ENCODE measurements at places on chromosomes 12 and 14.
A peak's percentile ranks its signal among the peaks of the same experiment; 100 is the strongest.

GRCh38 chr12:91637789-91638624 is 455.4 kb upstream of the DCN start:
- no peak for DNase-seq

DNA sequence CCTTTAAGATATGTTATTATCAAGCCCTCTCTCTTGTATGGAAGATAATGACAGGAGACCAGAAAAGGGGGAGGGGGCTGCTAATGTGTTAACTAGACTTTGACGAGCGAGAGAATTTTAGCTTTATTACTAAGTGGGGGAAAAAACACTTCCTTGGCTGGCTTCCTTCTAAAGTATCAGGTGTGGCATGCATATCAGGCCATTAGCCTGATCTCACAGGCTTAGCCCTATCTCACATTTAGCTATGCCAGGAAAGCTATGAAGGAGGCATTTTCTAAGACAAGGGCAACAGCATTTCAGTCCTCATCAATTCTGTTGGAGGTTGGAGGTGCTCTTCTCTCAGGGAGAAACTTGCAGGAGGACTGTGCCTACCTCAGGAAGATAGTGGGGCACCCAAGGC is 9.9 kb downstream of the SSPN start:
- DNase-seq: no peak

- no peak for DNase-seq
These were observed 104.0 kb downstream of the MNAT1 start for GRCh38 chr14:60838601-60839000.

DNA sequence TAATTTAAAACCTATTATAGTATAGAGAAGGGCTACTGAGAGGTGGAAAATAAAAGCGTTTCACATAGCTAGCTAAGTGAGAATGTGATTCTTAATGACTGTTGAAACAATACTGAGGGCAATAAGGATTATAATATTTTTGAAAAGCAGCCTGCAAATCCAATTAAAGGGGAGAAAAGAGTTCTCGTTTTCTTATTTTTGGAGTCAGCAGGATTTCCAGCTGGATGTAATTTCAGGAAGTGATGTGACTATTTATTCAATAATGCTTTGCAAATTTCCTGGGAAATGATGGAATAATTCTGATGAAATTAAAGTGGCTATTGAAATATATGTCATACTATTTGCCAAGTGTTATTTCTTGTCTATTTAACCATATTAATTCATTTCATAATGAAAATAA is 279.1 kb downstream of the AEBP2 start:
- DNase-seq: no peak

GRCh38 chr12:64029013-64029857 is 184.7 kb downstream of the SRGAP1 start:
- peak; percentile 22 for DNase-seq

GRCh38 chr14:61478971-61479473 is 157.6 kb downstream of the PRKCH start:
- DNase-seq: no peak

- peak; percentile 8 for DNase-seq
These were observed 105.8 kb downstream of the PAH start for GRCh38 chr12:102811110-102811737.

DNA sequence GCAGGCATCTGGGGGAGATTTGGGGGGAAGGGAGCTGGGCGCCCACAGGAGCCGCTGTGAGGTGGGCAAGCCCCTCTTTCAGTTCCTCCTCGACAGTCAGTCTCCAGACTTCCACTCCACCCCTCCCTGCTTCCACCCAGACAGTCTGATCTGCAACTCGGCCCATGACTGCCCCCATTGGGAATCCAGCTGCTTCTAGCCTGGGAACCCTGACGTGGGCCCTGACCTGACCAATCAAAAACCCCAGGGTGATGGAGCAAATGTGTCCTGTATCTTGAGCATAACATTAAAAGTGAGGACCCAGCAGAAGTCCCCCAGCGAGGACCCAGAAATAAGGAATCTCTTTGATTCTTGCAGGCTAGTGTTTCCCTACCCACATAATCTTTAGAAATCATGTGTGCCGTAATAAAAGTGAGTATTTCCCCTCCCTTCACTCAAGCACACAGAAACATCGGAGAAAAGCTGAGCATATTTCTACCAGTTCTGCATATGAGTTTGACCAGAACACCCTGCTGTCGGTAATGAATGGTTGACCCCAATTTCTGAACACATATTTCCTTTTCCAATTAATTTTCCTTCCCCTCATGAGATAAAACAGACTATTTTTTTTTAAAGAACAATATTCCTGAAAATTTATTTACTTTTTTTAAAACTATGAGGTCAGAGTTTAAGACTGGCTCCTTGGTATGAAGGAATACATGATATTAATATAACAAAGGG is 6.4 kb downstream of the SSH1 start:
- DNase-seq: peak; percentile 86

GRCh38 chr12:622416-622815 is 40.8 kb downstream of the NINJ2 start:
- no peak for DNase-seq

DNA sequence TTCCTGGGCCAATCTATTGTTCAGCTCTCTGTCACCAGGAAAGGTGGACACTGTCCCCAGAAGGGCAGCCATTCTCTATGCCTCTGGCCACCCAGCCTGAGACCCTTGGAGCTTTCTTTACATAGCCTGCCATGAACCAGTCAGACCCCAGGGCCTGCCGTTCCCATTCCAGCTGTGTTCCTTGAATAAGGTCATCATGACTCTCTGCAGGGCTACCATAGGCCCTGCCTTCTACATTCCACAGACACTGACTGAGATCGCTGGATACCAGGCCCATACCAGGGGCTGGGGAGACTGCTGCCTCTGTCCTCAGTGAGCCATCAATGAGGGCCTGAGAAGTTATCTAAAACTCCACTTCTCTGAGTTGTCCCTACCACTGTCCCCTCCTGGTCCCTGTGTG is 75.5 kb downstream of the SYNE3 start:
- DNase-seq: no peak

GRCh38 chr12:131378176-131378842 is 332.6 kb upstream of the SFSWAP start:
- no peak for DNase-seq

- peak; percentile 59 for DNase-seq
These were observed 552 bp downstream of the TAPBPL start for GRCh38 chr12:6452245-6452943.

DNA sequence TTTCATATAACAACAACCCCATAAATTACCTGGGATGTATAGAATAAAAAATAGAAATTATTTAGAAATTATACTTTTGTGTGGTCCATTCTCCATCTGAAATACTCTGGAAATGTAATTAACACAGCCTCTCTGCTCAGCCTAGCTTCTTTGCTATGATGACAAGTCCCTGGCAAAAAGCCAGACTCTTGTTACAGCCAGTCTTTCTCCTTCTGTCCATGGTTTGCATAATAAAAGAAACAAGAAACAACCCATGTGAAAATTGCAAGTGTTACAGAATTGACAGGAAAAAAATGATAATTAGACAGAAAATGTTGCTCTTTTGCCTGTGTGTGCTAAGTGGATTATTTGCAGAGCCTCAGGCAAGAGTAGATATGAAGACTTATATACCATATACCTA is 61.3 kb downstream of the C12orf50 start:
- peak; percentile 35 for DNase-seq

- DNase-seq: no peak
These were observed 42.9 kb upstream of the SINHCAF start for GRCh38 chr12:31368666-31369361.

GRCh38 chr14:74647061-74647677 is 35.1 kb upstream of the LTBP2 start:
- DNase-seq: no peak

- no peak for DNase-seq
These were observed 368.0 kb downstream of the C12orf50 start for GRCh38 chr12:87660987-87661774.

DNA sequence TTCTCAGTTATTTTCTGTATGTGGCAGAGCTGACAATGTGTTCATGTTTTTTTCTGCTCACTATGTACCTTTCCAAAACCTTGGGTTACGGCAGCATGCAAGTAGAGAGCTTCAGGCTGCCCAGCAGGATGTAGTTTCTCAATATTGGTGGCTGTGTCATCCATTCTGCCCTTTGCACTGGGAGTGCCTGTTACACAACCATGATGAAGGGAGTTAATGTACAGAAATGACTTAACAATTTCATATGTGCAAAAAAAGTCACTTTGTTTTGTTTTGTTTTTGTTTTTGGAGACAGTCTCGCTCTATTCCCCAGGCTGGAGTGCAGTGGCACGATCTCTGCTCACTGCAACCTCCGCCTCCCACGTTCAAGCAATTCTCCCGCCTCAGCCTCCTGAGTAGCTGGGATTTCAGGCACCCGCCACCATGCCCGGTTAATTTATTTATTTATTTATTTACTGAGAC is 6.1 kb upstream of the CNIH1 start:
- DNase-seq: no peak

GRCh38 chr12:22481547-22482104 is 62.7 kb downstream of the C2CD5 start:
- DNase-seq: no peak

GRCh38 chr12:123387508-123388176 is 3.7 kb downstream of the KMT5A start:
- DNase-seq: no peak

DNA sequence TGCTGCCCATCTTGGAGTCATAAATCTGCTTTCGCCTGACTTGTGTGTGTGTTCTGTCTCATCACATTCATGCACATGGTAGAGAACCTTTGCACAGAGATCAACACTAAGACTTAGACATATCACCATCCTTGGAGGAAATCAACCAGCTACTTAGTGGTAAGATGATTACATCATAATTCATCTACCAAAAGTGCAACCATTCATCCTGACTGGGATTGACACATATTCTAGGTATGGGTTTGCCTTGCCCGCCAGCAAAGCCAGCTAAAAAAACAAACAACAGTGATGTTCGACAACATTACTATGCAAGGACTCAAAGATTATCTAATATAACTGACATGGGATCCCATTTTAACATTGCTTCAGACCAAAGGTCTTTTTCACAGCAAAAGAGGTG is 228.7 kb downstream of the NUAK1 start:
- DNase-seq: no peak

GRCh38 chr12:117499759-117500485 is 138.5 kb upstream of the NOS1 start:
- no peak for DNase-seq

- no peak for DNase-seq
These were observed 84.6 kb downstream of the SLC38A6 start for GRCh38 chr14:61065656-61066055.

- DNase-seq: no peak
These were observed 559 bp upstream of the LMBR1L start for GRCh38 chr12:49111206-49111605.

GRCh38 chr12:100721169-100721568 is 73.4 kb upstream of the ANO4 start:
- DNase-seq: peak; percentile 40

DNA sequence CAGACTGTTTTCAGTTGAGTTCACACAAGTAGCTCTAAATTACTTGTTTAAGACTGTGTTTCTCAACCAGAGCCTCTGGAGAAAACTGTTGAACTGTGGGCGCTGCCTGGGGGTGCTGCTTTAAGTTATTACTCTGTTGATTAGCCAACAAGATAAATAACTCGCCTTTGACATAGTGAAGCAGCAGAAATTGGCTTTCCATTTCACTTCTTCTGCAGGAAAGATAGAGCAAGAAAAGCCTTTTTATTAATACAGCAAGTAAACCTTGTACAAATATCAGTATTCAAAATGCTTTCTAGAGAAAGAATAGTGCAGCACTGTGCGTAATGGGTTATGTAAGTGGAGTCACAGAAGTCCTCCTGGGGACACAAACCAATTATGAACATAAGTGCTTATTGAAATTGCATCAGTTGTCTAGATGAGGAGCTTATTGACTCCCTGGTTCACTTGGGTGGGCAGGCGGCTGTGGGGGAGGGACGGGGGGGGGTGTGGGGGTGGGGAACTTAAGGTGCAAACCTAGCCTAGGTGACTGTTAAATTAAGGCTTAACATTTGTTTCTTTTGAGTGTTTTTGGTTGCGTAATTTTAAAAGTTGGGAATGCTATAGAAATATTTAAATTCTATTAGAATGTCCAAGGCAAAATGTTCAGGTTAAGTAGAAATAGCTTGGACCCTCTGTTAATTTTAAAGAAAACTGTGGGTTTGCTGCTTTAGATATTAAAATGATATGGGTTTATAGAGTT is 6.3 kb downstream of the FRS2 start:
- DNase-seq: no peak

GRCh38 chr12:4261655-4262054 is 11.9 kb upstream of the CCND2 start:
- DNase-seq: no peak

GRCh38 chr12:39064708-39065107 is 159.3 kb upstream of the CPNE8 start:
- DNase-seq: no peak

- no peak for DNase-seq
These were observed 25.7 kb downstream of the BRMS1L start for GRCh38 chr14:35851823-35852222.

GRCh38 chr12:13691598-13691997 is 289.8 kb downstream of the GRIN2B start:
- DNase-seq: no peak

GRCh38 chr14:105329411-105330150 is 15.0 kb downstream of the PACS2 start:
- DNase-seq: no peak

DNA sequence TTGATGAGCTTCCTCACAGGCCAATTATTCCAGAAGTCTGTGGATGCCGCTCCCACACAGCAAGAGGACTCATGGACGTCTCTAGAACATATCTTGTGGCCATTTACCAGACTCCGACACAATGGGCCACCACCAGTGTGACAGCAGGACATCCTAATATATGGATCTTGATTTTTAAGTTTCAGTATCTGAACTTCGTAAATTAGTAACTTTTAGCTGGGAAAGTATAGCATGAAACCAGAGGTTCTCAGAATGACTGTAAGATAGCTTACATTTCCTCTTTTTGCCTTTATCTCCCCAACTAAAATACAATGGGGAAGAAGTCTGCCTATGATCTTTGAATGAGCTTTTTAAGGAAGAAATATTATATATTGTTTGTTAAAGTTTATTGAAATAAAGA is 87.0 kb downstream of the DNAI7 start:
- DNase-seq: no peak

GRCh38 chr14:95875831-95876760 is 536 bp upstream of the TUNAR start:
- DNase-seq: no peak

DNA sequence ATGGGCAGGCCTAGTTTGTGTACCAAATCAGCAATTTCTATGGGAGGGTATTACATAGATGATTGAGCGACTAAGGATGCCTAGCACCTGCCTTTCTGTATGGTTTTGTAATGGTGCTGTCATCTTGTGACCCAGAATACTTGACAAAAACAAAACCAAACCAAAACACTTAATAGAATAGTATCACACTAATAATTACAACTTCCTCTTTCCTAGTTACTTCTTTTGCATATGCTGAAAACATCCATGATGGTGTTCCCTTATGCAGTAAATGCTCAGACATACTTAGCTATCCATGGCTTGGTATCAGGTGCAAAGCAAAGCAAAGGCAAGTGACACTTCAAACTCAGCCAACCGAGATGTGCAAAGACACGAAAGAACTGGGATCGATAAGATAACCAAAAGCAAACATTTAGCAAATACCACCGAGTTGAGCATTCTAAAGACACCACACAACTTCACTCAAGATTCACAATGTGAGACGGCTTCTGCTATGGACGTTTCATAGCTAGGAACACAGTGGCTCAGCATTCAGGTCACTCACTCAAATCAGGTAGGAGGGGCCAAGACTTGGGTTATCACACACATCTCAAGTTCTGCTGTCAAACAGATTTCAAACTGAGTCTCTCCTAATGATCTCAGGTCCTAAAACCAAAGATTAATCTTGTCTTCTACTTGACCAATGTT is 24.3 kb downstream of the PPP1CC start:
- no peak for DNase-seq

Data from myocyte (in vitro differentiated cells).